CD4-positive, alpha-beta T cell treated with Interleukin-15 for 4 hours (primary cell): ENCODE measurements at places on chromosomes 1 and 21.

GRCh38 chr1:211333906-211334305 is 7.3 kb downstream of the TRAF5 start:
- DNase-seq, result no peak

GRCh38 chr1:84089465-84089864 is 54.6 kb upstream of the PRKACB start:
- peak; percentile 28 for DNase-seq

GRCh38 chr1:31798433-31799195 is 17.2 kb downstream of the SPOCD1 start:
- no peak for DNase-seq

- no peak for DNase-seq
Observed at GRCh38 chr1:77170687-77171086, 48.5 kb downstream of the PIGK start.

GRCh38 chr1:39431927-39432326 is 59.5 kb upstream of the BMP8A start:
- no peak for DNase-seq

DNA sequence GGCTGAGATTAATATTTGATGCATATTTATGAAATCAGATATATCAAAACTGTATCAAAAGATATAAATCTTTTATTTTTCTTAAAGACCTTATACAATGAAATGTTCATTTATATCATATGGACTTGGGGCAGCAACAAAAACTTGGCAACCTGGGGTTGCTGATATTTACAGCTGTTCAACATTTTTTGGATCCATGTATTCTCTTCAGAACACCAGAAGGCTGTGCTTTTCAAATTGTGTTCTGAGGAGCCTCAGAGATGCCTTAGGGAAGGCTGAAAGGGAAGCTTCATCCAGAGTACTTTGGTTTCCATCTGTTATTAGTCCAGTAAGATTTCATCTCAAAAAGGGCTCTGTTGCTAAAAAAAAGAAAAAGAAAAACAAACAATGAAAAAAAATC is 94.8 kb downstream of the DISC1 start:
- DNase-seq, result no peak

GRCh38 chr1:20233394-20233793 is 47.1 kb upstream of the PLA2G2C start:
- peak; percentile 16 for DNase-seq

DNA sequence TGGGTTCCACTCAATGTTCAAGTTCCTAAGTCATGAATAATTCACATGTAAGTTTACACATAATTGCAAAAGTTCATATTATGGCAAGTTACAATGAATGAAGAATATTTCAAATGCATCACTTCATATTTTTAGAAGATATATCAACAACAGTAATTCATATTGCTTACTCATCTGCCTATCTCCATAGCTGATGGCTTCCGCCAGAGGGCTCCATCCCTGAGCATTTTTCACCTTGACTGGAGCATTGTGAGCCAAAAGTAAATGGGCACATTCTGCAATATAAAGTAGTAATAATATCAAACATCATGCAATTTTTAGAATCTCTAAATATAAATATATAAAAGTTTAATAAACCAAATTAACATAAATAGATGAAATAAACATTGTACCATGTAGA is 29.8 kb downstream of the ANKRD13C start:
- no peak for DNase-seq

DNA sequence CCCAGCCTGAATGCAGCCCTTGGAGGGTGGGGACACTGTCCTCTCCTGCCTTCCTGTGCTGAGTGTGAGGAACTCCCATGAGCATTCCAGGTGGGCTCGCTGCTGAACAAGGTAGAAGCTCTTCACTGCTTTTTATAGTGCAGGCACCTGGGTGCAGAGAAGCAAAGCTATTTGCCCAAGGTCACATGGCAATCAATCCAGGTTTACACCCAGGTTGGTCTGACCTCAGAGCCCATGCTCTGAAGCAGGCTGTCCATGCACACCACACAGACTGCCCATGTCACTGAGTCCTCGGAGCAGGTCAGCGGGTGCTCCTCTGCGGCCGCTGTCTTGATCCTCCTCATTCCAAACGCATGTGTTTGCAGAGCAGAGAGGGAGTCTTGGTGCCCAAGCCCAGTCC is 323.4 kb upstream of the VAMP3 start:
- DNase-seq, result no peak

- DNase-seq, result no peak
Observed at GRCh38 chr21:31310750-31311149, 33.3 kb downstream of the TIAM1 start.

DNA sequence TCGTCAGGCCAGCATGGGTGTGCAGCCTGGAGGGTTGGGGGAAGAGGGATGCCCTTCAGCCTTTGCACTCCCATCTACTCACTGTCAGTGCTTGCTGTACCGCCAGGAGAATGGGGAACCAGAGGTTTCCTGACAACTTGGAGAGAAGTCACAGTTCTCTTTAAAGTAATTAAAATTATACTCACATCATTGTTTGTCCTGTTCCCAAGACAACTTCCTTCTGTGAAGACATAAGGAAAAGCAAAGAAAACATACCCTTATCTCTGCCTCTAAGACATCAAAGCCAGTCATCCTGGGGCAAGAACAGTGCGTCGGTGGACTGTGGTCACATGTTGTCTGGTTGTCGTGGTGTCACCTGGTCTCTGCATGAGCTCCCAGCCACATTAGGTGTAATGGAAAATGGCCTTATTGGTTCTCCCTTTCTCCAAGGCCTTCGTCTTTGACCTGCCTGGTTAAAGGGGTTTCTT is 17.6 kb downstream of the TRAF5 start:
- DNase-seq, result no peak
